ENCODE measurements at places on chromosomes 6 and 20.

DNA sequence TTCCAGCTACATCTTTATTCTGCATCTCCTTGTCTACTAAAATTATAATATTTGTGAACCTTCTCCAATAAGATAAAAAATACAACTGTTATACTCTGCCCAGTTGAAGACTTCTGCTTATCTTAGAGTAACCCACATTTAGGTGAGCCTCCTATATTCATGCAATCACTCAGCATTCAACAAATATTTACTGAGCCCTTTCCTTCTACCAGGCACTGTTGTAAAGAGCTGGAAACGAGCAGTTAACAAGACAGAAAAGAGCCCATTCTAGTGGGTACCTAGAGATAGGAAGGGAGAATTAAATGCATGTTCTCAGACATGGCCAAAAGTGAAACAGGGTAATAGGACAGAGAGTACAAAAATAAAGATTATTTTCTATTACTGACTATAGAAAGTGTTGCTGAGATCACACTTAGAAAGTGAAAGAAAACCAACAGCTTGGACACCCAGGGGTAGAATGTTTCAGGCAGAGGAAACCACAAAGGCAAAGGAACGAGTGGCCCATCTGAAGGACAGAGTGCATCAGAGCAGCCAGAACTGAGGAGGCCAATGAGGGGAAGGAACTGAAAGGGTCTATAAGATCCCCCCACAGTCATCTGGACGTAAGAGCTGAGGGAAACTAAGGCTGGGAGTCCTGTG lies 50.8 kb upstream of the SMLR1 start:
- DNase-seq = no peak

- DNase-seq = no peak
These were observed 212.3 kb downstream of the LMBRD1 start for GRCh38 chr6:69584536-69584912.

DNA sequence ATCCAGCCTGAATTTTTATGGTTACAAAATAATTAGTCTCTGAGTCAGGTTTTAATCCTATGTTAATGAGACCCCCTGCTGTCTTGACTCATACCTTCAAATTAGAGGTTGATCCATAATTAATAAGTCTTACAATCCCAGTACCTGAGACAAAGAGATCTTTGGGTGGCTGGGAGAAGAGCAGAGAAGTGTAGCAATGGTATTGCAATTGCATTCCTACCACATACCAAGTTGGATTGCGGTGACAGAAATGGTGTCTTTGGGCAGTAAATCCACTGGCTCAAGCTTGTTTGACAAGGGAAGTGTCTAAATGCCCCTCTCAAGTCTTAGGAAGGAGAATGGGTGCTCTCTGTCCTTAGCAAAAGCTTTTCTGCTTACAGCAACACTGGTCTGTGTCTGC lies 150.4 kb downstream of the BTBD3 start:
- no peak for DNase-seq

GRCh38 chr6:31356216-31356945 lies 598 bp downstream of the HLA-B start:
- no peak for DNase-seq

- DNase-seq = no peak
These were observed 149.4 kb upstream of the NOX3 start for GRCh38 chr6:155604991-155605390.

GRCh38 chr20:25586877-25587276 lies 1.5 kb upstream of the NINL start:
- no peak for DNase-seq

DNA sequence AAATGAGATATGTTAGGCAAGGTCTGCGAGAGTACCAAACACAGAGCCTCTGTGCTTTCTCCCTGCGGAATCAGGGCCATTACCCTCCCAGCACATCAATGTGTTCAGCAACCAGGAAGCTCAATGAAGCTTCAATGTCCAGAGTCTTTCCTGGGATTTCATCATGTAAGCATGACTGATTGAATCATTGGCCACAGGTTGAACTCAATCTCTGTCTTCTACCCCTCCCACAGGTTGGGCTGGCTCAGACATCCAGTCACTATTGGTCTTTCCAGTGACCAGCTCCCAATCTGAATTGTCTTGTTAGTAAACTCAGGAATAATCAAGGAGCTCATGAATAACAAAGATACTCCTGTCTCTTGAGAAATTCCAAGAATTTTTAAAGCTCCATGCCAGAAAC lies 2.7 kb upstream of the DTD1 start:
- no peak for DNase-seq

- no peak for DNase-seq
These were observed 545.4 kb upstream of the JAG1 start for GRCh38 chr20:11219192-11219591.

- DNase-seq = no peak
These were observed 32.6 kb downstream of the TM9SF4 start for GRCh38 chr20:32142088-32142487.

GRCh38 chr6:37324131-37325033 lies 29.4 kb upstream of the RNF8 start:
- DNase-seq = no peak

GRCh38 chr6:107458672-107459282 lies 587 bp downstream of the PDSS2 start:
- no peak for DNase-seq

- no peak for DNase-seq
These were observed 258.3 kb upstream of the TCF21 start for GRCh38 chr6:133630651-133631050.

- no peak for DNase-seq
These were observed 191.2 kb downstream of the ZNF217 start for GRCh38 chr20:53402233-53403005.

DNA sequence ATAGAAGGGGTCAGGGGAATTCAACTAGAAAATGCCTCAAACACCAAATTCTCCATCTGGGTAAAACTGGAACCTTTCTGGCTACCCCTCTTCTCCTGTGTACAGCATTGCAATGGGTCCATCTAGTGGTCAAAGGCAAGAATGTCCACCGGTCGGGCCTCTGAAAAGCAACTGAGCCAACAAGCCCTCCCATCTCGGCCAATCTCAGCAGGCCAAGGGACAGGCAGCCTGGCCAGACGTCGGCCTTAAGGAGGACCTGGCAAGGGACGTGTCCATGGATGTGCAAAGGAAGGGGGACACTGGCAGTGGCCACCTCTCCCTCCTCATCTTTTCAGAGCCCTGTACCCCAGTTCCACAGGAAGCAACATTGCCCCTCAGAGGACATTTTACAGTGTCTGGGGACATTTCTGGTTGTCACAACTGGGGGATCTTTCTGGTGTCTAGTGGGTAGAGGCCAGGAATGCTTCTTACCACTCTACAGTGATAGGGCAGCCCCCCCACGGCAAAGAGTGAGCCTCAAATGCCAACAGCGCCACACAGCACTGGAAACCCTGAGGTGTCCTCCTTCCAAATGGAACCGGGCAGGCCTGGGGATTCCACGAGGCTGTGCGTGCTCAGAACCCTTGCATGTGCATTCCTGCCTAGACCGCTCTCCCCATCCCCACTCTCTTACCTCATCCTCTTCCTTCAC lies 99.8 kb upstream of the FOXA2 start:
- no peak for DNase-seq

DNA sequence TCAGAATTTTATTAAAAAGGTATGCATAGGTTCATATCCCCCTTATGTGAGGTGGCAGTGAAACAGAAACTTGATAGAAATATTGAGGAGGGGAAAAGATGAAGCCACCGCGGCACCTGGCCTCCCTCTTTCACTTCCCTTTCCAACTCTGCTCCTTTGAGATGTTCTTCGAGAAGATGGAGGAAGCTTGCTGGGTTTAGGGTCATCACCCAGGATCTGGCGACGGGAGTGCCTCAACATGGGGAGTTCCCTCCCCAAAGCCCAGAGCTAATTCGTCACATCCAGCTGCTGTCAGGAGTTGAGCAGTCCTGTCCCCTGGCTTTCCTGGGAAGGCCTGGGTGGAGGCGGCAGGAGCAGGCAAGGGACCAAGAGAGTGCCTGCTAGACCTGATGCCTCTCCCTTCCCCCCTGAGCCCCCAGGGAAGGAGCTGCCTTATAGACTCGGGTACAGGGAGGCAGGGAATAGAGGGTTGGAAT lies 29.1 kb downstream of the RREB1 start:
- no peak for DNase-seq

DNA sequence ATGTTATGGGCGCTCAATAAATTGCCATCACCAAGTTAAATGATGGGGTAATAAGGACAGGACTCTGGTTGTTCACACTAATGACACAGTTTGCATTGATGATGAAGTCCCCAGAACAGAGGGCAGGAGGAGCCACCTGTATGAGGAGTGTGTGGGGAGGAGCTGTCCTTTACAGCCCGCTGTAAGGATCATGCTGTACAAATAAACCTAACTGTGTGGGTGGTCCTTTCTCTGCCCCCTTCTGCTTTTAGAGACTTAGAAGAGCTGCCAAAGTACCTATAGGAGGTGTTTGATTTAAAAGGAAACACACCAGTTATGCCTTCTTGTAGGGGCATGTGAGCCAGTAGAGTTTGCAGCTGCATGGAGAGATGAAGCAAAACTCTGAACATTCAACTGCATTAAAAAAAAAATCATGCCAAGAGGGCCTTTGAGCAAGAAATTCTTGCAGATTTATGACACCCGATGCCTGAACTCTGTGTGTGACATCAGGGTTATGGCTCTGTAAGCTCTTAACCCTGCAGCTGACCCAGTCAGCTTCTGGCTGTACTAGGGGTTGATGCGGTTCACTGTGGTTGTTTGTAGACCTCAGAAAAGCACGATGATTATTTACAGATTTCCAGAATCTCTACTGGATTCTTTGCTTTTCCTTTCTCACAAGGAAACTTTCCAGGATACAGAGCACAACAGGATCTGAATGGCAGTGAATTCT lies 67.4 kb downstream of the UST start:
- DNase-seq = no peak

- no peak for DNase-seq
These were observed 37.4 kb downstream of the NOL4L start for GRCh38 chr20:32547753-32548034.

GRCh38 chr6:29564875-29565274 lies 5.3 kb upstream of the UBD start:
- DNase-seq = no peak

DNA sequence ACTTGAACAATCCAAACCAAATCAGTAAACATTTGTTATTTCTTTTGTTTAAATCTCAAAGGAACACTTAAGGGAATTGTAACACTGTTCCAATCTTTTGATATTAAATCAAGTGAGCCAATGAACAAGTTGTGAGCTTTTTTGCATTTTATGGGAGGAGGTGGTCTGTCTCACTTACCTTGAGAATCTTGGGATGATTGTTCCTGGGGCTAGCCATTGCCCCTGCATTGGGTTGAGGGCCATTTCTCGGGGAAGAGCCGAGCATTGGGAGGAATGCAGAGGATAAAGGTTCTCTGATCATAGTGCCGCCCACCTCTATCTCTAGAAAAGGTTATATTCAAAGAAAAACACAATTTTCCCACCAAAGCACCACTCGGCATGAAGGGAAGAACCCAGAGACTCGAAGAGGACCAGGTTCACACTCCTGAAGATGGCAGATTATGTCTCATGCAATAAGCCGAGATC lies 13.8 kb upstream of the TFB1M start:
- no peak for DNase-seq

- no peak for DNase-seq
These were observed 54.5 kb downstream of the KIAA0408 start for GRCh38 chr6:127404594-127405178.

DNA sequence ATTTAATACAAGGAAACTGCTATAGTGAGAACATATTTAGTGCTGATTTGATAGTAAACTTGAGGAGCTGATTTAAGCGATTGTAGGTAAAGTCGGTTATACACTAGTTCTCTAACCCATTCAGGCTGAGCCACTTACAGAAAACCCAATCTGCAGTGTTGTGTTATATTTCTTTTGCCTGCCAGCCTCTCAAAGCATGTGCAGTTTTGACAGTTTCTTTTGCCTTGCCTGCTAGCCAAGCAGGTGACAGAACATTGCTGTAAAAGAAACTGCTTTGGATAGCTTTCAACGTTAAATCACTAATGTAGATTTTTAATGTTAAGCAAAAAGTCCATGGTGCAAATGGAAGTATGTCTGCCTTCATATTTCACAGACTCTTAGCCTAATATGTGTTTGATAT lies 982.9 kb downstream of the EYS start:
- no peak for DNase-seq

GRCh38 chr6:30260036-30260504 lies 46.9 kb upstream of the TRIM26 start:
- no peak for DNase-seq
